ENCODE measurements at places on chromosomes 13 and 19. TPM values are rescaled to one million over a fixed set of nuclear protein-coding genes. Genes with fewer than 3 reads are reported as not detected.

The ZNF154 gene
- 7.6 TPM for total RNA-seq

The RASGRP4 gene
- total RNA-seq, result not detected

The S1PR5 gene
- total RNA-seq, result 0.29 TPM

The CCDC70 gene
- not detected for total RNA-seq

DNA sequence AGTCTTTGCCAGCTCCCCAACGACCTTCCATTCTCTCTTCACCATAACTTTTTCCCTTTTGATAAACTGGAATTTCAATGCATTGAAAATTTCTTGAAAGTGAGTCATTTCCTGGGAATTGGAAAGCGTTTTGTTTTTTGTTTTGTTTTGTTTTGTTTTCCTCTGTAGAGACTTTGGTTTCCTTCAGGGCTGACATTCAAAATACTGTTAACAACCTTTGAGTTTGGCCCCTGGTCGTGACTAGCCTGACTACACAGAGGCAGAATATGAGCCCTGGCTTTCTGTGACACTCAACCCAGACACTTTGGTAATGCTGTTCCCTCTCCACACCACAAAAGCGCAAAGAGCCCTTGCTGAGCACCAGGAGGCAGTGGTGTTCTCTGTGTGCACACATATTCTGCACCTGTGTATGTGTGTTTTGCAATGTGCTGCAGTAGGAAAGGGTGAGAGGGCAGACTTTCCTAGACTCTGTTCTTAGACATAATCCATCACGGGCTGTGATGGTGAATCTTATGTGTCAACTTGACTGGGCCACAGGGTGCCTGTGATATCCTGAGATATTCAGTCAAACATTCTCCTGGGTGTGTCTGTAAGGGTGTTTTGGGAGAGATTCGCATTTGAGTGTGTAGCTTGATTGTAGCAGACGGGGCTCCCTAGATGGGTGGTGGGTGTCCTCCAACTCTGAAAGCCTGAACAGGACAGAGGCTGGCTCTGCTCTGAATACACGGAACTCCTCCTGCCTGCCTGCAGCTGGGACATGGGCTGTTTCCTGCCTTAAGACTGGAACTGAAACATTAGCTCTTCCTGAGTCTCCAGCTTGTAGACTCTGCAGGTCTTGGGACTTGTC, 29.5 kb upstream of the ANKRD10 start:
- H3K27ac ChIP-seq, result no peak overlapping the region
- H3K27me3 ChIP-seq, result no peaks in the 10 kb centered on the region
- peak overlapping the region; percentile 26 for H3K4me3 ChIP-seq
- no peaks in the 10 kb centered on the region for H3K36me3 ChIP-seq
- H3K4me1 ChIP-seq, result peaks cover 8% of the 10 kb centered on the region

DNA sequence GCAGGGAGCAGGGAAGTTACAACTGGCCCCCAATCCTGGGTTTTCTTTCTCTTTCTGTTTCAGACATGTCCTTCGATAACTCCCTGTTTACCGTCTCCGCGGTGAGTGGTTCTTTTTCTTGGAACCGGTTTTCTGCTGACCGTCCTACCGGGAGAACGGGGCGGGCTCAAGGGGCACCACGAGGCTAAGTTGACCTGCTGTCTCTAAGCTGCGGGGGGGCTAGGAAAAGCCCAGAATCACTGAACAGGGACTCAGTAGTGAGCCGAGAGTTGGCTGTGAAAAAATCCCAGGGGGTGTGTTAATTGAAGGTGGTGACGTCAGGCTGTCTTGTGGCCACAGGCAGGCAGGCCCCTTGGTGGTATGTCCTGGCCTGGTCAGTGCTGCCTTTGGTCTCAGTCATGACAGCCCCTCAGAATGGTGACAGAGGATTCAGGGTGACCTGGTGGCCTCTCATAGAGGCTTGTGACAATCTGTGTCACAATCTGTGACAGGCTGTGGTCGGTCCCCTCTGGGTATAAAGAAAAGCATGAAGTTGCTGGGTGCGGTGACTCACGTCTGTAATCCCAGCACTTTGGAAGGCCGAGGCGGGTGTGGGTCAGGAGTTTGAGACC, 8.1 kb upstream of the CARM1 start:
- H3K4me1 ChIP-seq, result peaks cover 18% of the 10 kb centered on the region
- H3K27me3 ChIP-seq, result no peaks in the 10 kb centered on the region
- peak overlapping the region; percentile 81 for H3K27ac ChIP-seq
- no peaks in the 10 kb centered on the region for H3K36me3 ChIP-seq

DNA sequence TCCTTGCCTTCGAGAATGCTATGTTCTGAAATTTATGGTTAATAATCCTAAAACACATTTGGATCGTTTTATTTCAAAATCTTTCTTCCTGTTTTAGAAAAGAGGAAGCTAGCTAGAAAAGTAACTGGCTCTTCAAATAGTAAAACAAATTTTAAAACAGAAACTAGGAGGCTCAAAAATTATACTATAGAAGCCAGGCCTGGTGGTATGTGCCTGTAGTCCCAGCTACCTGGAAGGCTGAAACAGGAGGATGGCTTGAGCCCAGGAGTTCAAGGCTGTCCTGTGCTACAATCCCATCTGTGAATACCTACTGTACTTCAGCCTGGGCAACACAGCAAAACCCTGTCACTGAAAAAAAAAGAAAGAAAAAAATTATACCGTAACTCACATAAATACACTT, 57.9 kb downstream of the ELF1 start:
- no peak for DNase-seq
- no peak overlapping the region for H3K4me3 ChIP-seq
- no peaks in the 10 kb centered on the region for H3K27me3 ChIP-seq
- no peak overlapping the region for H3K27ac ChIP-seq
- peaks cover 4% of the 10 kb centered on the region for H3K36me3 ChIP-seq
- H3K4me1 ChIP-seq, result no peaks in the 10 kb centered on the region

GRCh38 chr13:61202042-61202441, 213.6 kb downstream of the PCDH20 start:
- H3K27me3 ChIP-seq, result no peaks in the 10 kb centered on the region
- no peak overlapping the region for H3K27ac ChIP-seq
- no peaks in the 10 kb centered on the region for H3K4me1 ChIP-seq
- no peaks in the 10 kb centered on the region for H3K36me3 ChIP-seq
- no peak for DNase-seq

- H3K27me3 ChIP-seq, result peaks cover 22% of the 10 kb centered on the region
- H3K36me3 ChIP-seq, result no peaks in the 10 kb centered on the region
- DNase-seq, result no peak
- no peaks in the 10 kb centered on the region for H3K4me1 ChIP-seq
Observed at GRCh38 chr13:46184277-46184699, 2.3 kb upstream of the LCP1 start.

DNA sequence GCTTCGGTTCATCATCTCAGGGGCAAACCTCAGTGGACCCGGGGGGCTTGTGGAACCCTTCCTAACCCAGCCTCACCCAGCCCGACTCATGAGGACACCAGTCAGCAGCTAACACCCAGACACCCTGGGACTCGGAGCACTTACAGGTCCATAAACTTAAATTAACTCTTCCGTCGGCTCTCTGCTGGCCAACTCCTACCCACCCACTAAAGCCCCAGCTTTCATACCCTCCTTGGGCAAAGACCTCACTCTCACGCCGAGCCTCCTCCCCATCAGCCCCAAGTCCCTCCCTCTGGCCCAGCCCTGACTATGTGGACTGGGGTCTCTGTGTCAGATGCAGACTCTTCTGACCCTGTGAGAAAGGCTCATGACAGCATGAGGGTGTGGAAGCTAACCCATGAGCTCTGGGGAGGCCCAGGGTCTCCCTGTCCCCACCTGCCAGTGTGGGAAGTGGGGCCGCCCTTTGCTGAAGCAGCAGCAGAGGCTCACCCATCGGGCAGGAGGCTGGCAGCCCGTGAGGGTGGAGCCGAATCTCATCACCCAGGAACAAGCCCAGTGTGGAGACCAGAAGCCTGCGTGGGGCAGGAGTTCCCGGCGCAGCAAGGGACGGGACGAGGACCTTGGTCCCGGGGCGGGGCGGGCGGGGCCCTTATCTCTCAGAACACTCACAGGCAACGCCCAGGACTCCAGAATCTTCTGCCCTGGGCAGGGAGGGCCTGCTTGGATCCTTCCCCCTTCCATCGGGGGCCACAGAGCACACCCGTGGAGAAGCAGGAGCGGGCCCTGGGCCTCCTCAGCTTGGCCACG, 19.8 kb downstream of the TCF3 start:
- peaks cover 9% of the 10 kb centered on the region for H3K36me3 ChIP-seq
- H3K27ac ChIP-seq, result no peak overlapping the region
- DNase-seq, result no peak
- no peaks in the 10 kb centered on the region for H3K4me1 ChIP-seq
- H3K27me3 ChIP-seq, result no peaks in the 10 kb centered on the region

DNA sequence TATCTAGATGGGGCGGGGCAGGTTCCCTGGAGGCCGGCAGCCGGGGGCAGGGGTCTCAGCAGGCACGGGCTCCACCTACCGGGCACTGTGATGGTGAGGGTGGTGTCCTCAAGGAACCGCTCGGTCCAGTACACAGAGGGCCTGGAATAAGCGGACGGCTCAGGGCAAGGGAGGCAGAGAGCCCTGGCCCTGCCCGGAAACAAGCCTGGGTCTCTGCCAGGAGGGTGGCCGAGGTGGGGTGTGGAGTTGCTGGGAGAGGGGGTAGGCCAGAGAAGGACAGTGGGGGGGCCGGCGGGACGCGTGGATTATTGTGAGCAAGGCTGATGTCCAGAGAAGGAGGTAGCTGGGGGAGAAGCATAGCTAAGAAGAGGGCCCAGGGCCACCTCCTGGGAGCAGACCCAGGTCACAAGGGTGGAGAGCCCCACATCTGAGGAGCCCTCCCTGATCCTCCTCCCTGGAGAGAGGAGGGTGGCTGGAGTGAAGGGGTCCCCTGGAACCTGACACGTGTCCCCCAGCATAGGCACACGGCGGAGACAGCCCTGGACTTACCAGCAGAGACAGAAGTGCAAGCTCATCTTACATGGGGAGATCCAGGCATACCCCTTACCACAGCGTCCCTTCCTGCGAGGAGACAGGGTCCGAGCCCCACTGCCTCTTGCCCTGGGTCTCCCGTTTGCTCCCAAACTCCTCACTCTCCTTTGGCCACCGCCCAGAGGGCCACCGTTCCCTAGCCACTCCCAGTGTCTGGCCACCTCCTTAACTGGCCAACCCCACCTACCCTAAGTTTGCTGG, 29.0 kb upstream of the MIER2 start:
- no peak overlapping the region for H3K4me3 ChIP-seq
- no peaks in the 10 kb centered on the region for H3K4me1 ChIP-seq
- H3K36me3 ChIP-seq, result no peaks in the 10 kb centered on the region
- peaks cover 45% of the 10 kb centered on the region for H3K27me3 ChIP-seq
- no peak overlapping the region for H3K27ac ChIP-seq

DNA sequence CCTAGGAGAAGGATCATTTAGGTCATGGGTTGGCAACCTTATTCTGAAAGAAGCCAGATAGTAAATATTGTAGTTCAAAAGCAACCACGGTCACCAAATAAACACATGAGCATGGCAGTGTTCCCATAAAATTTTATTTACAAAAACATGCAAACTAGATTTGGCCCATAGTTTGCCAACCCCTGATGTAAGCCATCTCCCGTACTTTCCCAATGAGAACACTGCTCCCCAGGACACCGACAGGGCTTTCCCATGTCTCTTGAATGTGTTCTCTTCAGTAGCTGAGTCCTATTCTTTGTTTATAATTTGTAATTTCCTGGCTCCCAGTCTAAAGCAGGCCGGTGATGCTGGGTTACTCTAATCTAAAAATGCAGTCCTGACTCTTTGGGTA, 239.6 kb downstream of the LHFPL6 start:
- H3K4me3 ChIP-seq, result no peak overlapping the region
- H3K36me3 ChIP-seq, result no peaks in the 10 kb centered on the region
- H3K4me1 ChIP-seq, result peaks cover 8% of the 10 kb centered on the region
- H3K27me3 ChIP-seq, result no peaks in the 10 kb centered on the region

DNA sequence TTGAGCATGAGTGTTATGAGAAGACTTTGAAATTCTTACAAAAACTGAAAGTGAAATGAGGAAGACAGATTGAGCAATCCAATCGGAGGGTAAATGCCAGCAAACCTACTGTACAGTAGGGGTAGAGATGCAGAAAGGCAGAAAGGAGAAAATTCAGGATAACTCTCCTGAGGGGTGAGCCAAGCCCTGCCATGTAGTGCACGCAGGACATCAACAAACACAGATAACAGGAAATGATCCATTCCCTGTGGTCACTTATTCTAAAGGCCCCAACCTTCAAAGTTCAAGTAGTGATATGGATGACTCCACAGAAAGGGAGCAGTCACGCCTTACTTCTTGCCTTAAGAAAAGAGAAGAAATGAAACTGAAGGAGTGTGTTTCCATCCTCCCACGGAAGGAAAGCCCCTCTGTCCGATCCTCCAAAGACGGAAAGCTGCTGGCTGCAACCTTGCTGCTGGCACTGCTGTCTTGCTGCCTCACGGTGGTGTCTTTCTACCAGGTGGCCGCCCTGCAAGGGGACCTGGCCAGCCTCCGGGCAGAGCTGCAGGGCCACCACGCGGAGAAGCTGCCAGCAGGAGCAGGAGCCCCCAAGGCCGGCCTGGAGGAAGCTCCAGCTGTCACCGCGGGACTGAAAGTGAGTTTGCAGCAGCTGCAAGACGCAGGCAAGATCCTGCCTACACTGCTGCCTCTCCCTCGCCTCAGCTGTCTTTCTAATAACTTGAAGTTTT, at the start of gene TNFSF13B:
TNFSF13B (plus strand) TSS at position 118 of the 728 bp plus-strand sequence; CDS start at position 296, 178 bp downstream.
- H3K27ac ChIP-seq, result peak within 1 kb of the TSS; percentile 56
- peaks cover 8% of the 10 kb centered on the region for H3K4me1 ChIP-seq
- DNase-seq, result peak; percentile 37
- peak within 1 kb of the TSS; percentile 74 for H3K4me3 ChIP-seq
- no peaks in the 10 kb centered on the region for H3K27me3 ChIP-seq
- H3K36me3 ChIP-seq, result no peaks in the 10 kb centered on the region

- no peak for DNase-seq
- H3K27me3 ChIP-seq, result no peaks in the 10 kb centered on the region
- no peak overlapping the region for H3K27ac ChIP-seq
- no peaks in the 10 kb centered on the region for H3K36me3 ChIP-seq
- no peaks in the 10 kb centered on the region for H3K4me1 ChIP-seq
- no peak overlapping the region for H3K4me3 ChIP-seq
Observed at GRCh38 chr13:66098931-66099628, 1131.1 kb downstream of the PCDH9 start.

GRCh38 chr19:28864577-28865042, 348.3 kb downstream of the UQCRFS1 start:
- H3K36me3 ChIP-seq, result no peaks in the 10 kb centered on the region
- no peaks in the 10 kb centered on the region for H3K27me3 ChIP-seq
- H3K4me3 ChIP-seq, result no peak overlapping the region
- no peak for DNase-seq
- H3K27ac ChIP-seq, result no peak overlapping the region

GRCh38 chr19:2361246-2362045, 1.4 kb downstream of the TMPRSS9 start:
- no peak overlapping the region for H3K4me3 ChIP-seq
- no peak overlapping the region for H3K27ac ChIP-seq
- no peaks in the 10 kb centered on the region for H3K4me1 ChIP-seq
- no peaks in the 10 kb centered on the region for H3K36me3 ChIP-seq
- H3K27me3 ChIP-seq, result peaks cover 43% of the 10 kb centered on the region

- no peak for DNase-seq
- H3K36me3 ChIP-seq, result no peaks in the 10 kb centered on the region
- no peak overlapping the region for H3K27ac ChIP-seq
- H3K4me3 ChIP-seq, result no peak overlapping the region
Observed at GRCh38 chr13:80744147-80744914, 403.4 kb upstream of the SPRY2 start.

DNA sequence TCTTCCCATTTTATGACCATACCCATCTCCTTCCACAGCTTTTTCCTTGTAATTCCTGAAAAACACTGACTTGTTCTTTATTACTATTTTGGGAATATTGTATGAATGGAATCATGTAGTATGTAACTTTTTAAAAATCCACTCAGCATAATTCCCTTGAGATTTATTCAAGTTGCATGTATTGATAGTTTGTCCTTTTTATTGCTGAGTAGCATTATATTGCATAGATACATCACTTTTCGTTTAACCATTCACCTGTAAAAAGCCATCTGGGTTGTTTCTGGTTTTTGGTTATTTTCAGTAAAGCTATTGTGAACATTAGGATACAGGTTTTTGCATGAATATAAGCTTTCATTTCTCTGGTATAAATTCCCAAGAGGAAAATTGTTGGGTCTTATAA, 115.4 kb downstream of the GPC5 start:
- H3K4me3 ChIP-seq, result no peak overlapping the region
- H3K27me3 ChIP-seq, result no peaks in the 10 kb centered on the region
- no peak overlapping the region for H3K27ac ChIP-seq
- H3K4me1 ChIP-seq, result no peaks in the 10 kb centered on the region
- H3K36me3 ChIP-seq, result no peaks in the 10 kb centered on the region

Measured in osteoblast (primary cell).